Upper lobe of left lung (tissue), 6 donors: ENCODE measurements at places on chromosomes 12 and 14.

- DNase-seq: no peak
- no peaks in the 10 kb centered on the region for H3K4me1 ChIP-seq
- no peak overlapping the region for H3K27ac ChIP-seq
- H3K36me3 ChIP-seq: peaks cover 10% of the 10 kb centered on the region
- H3K4me3 ChIP-seq: no peak overlapping the region
Observed at GRCh38 chr12:82383930-82384552, 25.7 kb downstream of the METTL25 start.

DNA sequence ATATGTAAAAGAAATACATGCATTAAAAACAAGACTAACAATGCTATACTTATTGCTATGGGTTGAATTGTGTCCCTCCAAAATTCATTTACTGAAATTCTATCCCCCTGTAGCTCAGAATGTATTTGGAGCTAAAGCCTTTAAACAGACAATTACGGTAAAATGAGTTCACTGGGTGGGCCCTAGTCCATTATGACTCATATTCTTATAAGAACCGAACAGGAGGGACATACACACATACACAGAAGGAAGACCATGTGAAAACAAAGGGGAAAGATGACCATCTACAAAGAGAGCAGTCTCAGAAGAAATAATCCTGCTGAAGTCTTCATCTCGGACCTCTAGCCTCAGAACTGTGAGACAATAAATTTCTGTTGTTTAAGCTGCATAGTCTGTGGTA lies 77.1 kb upstream of the ANKS1B start:
- H3K4me1 ChIP-seq: no peaks in the 10 kb centered on the region
- H3K36me3 ChIP-seq: no peaks in the 10 kb centered on the region
- no peaks in the 10 kb centered on the region for H3K27me3 ChIP-seq
- H3K27ac ChIP-seq: no peak overlapping the region
- no peak overlapping the region for H3K4me3 ChIP-seq

DNA sequence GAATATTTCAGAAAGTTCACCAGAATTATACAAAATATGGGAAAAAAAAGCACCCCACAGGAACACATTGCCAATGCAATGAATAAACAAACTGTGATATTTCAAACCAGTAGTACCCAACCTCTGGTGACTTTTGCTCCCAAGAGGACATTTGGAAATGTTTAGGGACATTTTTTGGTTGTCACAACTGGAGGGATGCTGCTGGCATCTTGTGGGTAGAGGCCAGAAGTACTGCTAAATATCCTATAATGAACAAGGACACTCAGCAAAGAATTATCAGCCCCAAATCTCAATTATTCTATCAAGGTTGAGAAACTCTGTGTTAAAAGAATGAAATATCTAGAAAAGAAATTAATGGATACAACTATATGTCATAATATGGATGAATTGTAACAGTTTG lies 1334.4 kb upstream of the FLRT2 start:
- no peaks in the 10 kb centered on the region for H3K27me3 ChIP-seq
- no peak for DNase-seq
- no peaks in the 10 kb centered on the region for H3K4me1 ChIP-seq
- no peak overlapping the region for H3K4me3 ChIP-seq

DNA sequence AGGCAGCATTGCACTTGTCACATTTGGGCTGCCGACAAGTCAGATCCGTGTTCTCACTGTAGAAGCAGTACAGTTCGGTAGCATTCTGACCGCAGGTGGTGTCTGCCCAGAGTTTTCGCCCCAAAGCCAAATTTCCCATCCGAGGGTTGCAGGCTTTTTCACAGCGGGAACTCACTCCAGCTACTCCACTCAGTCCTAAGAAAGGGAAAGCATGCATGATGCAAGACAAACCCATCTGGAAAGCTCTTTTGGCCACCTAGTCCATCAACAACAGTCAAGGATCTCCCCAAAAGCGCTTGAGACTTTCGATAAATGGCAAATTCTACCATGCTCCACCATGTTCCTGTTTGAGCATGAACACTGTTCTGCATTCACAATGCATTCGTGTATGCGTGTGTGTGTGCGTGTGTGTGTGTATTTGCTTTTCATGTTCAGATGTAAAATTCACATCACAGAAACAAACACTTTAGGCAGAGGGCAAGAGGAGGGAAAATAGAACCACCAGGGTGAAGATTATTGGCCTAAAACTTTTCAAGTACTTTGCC lies 3.2 kb downstream of the NTN4 start:
- peaks cover 31% of the 10 kb centered on the region for H3K4me1 ChIP-seq
- no peaks in the 10 kb centered on the region for H3K36me3 ChIP-seq
- H3K4me3 ChIP-seq: peak overlapping the region; percentile 73
- peak overlapping the region; percentile 50 for H3K27ac ChIP-seq

GRCh38 chr14:64844969-64845536 lies 34.7 kb downstream of the SPTB start:
- H3K36me3 ChIP-seq: no peaks in the 10 kb centered on the region
- no peak overlapping the region for H3K27ac ChIP-seq
- no peaks in the 10 kb centered on the region for H3K4me1 ChIP-seq
- DNase-seq: no peak
- H3K27me3 ChIP-seq: no peaks in the 10 kb centered on the region

GRCh38 chr14:23102801-23103200 lies 2.0 kb downstream of the CIROP start:
- H3K27ac ChIP-seq: no peak overlapping the region
- DNase-seq: no peak
- H3K27me3 ChIP-seq: no peaks in the 10 kb centered on the region
- H3K4me1 ChIP-seq: peaks cover 14% of the 10 kb centered on the region
- H3K4me3 ChIP-seq: no peak overlapping the region
- H3K36me3 ChIP-seq: peaks cover 5% of the 10 kb centered on the region

DNA sequence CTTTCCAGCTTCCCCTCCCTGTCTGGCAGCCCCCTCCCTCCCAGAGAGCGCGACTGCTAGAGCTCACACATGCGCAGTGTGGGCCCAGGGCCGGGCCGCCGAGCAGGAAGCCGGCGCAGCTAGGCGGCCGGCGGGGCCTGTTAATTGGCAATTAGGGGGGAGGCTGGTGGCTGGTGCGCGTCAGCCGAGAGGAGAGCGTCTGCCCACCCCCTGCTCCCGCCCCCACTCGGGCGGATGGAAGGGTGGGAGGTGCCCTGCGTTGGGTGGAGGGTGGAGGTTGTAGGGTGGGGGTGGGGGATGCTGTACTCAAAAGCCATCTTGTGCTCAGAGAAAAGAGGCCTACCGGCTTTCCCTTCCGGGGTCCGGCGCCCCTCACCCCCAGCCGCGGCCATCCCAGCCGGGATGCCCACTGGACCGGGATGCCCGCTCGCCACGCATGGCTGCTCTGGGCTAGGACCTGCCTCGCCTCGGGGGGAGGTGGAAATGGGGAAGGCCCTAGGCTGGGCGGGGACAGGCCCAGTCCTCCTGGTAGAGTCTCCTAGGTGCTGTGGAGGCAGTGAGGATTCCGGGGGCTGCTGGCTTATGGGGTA lies 9.2 kb downstream of the HOXC8 start:
- H3K36me3 ChIP-seq: no peaks in the 10 kb centered on the region
- peak; percentile 46 for DNase-seq
- H3K27ac ChIP-seq: no peak overlapping the region
- peaks cover 14% of the 10 kb centered on the region for H3K27me3 ChIP-seq
- H3K4me1 ChIP-seq: peaks cover 35% of the 10 kb centered on the region

DNA sequence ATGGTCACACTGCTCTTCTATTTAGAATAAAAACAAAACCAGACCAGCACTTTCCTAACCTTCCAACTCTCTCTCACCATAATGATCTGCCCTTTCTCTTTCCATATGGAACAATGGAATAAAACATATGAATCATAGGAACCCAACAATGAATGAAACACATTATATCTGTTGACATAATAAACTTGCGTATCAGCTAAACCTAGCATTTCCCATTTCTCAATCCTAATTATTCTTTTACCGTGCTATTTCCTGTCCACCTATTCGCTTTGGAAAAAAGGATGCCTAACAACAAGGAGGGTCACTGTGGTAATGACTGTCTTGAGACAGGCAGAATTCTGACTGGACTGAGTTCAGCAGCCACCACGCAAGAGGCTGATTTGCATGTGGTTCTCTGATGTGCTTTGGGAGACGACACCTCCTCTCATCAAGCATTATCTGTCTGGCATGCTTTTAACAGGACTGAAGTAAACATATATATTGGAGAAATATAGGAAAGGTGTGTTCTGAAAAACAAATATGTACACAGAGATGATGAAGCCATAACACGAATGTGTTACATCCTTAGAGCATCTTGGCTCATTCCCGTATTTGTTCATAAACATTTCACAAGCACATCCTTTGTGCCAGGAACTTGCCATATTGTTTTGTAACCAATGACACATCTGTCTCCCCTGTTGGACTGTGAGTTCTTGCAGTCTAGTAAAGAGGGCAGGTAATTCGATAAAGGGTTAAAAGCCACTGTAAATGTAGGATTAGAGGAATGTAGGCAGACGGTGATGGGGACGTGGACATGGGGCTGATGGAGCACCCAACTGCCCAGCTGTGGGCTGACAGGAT lies 87.7 kb downstream of the PTPRB start:
- no peaks in the 10 kb centered on the region for H3K36me3 ChIP-seq
- H3K27ac ChIP-seq: peak overlapping the region; percentile 36
- peaks cover 5% of the 10 kb centered on the region for H3K4me1 ChIP-seq
- no peak for DNase-seq
- no peak overlapping the region for H3K4me3 ChIP-seq

DNA sequence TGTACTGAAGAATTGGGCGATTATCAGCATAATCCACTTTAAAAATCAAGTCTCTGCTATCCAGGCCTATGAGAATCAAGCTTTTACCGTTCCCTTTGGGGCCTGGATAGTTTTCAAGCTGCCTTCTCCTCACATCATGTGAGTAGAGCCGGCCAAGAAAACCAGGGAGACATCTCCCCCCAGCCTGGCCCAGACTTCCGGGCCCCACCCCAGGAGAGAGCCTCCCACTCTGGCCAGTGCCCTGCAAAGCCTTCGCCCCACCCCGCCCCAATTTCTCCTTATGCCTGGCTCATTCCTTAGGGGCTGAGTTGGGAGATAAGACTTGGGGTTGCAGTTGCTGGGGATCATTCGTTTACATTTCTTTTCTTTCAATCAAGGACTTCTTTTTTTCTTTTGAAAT lies 1.4 kb upstream of the TMEM132C start:
- peak; percentile 3 for DNase-seq
- no peak overlapping the region for H3K27ac ChIP-seq
- no peaks in the 10 kb centered on the region for H3K27me3 ChIP-seq
- H3K36me3 ChIP-seq: no peaks in the 10 kb centered on the region
- H3K4me3 ChIP-seq: no peak overlapping the region

DNA sequence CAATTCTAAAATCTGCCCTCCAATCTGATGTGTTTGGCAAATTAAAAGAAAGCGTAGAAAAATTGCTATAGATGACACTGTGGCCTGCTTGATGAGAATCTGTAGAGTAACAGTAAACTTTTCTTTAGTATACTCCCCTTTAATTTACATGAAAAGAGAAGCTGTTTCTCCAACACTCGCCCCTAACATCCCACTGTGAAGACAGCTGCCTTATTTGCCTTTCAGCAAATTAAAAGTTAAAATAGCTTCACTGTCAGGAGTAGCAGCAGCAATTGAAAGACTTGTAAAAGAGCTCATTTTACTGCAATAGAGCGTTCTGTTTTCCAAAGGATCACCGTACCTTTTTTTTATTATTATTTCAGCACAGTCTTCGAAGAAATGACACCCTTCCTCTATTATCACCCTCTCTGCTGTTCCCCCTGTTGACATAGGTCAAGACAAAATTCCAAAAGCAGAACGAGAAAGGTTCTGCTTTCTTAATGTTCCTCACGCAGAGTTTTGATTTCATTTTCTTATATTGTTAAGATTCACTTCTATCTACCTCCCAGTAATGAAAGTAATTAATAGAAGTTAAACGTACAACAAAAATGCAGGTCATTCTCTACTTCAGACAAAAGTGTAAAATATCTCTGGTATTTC lies 153.5 kb upstream of the USP15 start:
- no peaks in the 10 kb centered on the region for H3K36me3 ChIP-seq
- no peak for DNase-seq
- H3K27ac ChIP-seq: no peak overlapping the region
- H3K4me1 ChIP-seq: no peaks in the 10 kb centered on the region

GRCh38 chr12:11431486-11431885 lies 36.1 kb upstream of the PRB2 start:
- H3K4me3 ChIP-seq: no peak overlapping the region
- H3K27me3 ChIP-seq: no peaks in the 10 kb centered on the region
- no peaks in the 10 kb centered on the region for H3K4me1 ChIP-seq
- H3K27ac ChIP-seq: no peak overlapping the region

DNA sequence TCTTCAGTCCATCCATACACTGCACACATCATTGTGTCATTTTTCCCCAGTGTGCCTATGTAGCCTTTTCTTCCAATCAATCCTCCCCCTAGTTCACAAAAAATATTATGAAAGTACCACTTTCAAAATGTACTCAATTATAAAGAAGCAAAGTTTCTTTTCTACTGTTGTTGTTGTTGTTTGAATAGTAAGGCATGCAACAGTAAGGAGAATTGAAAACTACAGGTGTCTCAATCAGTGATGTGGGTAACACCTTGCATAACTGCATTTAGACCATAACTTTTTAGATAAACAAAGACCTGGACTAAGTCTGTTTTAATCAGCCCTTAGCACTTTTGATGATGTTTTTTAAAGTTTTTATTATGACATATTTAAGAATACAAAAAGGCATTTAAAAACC lies 104.4 kb downstream of the EML5 start:
- H3K36me3 ChIP-seq: no peaks in the 10 kb centered on the region
- H3K4me3 ChIP-seq: no peak overlapping the region
- H3K27me3 ChIP-seq: no peaks in the 10 kb centered on the region
- no peaks in the 10 kb centered on the region for H3K4me1 ChIP-seq

- H3K27me3 ChIP-seq: no peaks in the 10 kb centered on the region
- H3K4me3 ChIP-seq: no peak overlapping the region
- no peaks in the 10 kb centered on the region for H3K36me3 ChIP-seq
- DNase-seq: no peak
- peaks cover 20% of the 10 kb centered on the region for H3K4me1 ChIP-seq
Observed at GRCh38 chr12:47731723-47732122, 6.4 kb upstream of the ENDOU start.

DNA sequence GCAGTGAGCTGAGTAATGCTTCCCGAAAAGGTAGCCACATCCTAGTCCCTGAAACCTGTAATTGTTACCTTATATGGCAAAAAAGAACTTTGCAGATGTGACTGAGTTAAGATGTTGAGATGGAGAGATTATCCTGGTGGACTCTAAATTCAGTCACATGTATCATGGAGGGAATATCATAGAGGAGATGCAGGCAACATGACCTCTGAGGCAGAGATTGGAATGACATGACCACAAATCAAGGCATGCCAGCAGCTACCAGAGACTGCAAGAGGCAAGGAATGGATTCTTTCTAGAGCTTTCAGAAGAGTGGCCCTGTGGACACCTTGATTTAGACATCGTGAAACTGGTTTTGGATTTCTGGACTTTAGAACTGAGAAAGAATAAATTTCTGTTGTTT lies 18.5 kb downstream of the SLC38A6 start:
- no peaks in the 10 kb centered on the region for H3K36me3 ChIP-seq
- H3K27me3 ChIP-seq: no peaks in the 10 kb centered on the region

GRCh38 chr14:51663783-51664326 lies 12.1 kb downstream of the FRMD6 start:
- DNase-seq: no peak
- H3K36me3 ChIP-seq: no peaks in the 10 kb centered on the region
- H3K4me1 ChIP-seq: no peaks in the 10 kb centered on the region
